AG09309 (cell line): ENCODE measurements at places on chromosomes 5 and 9.

DNA sequence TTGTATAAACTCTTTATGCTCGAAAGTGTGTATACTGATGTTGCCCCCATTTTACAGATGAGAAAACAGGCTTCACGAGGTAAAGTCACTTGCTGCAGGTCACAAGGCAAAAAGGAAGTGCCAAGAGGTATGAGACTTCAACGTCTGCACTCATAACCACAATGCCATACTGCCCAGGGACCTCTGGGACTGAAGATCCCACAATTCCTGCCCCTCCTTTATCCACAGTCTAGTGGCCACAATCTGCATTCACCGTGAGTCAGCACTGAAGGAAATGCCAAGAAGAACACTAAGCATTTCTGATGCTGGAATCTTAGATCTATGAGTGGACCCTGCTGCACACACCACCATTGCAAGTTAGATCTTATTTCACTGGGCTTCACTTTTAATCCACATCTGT, 37.3 kb downstream of the MED27 start:
- DNase-seq = peak; percentile 87

- no peak for DNase-seq
These were observed 1198.6 kb upstream of the ACO1 start for GRCh38 chr9:31185831-31186230.

GRCh38 chr5:41213340-41213739, at the start of gene C6:
C6 (minus strand) TSS chr5:41213532; CDS start chr5:41203230, 10,302 bp downstream.
- no peak for DNase-seq

DNA sequence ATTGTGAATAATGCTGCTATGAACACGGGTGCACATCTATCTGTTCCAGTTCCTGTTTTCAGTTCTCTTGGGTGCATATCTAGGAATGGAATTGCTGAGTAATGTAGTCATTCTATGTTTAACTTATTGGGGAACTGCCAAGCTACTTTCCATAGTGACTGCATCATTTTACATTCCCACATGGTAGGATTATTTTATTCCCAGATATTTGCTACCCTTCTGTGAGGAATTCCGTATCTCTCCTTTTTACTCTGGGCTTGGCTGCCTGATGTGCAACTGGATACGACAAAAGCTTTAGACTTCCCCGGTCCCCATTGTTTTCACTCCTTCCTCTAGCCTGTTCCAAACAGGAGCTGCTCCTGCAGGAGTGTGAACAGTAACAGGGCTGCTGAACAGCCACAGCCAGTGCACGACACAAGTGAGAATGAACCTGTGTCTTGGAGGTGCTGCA, 7.2 kb downstream of the TAS2R1 start:
- DNase-seq = peak; percentile 57

DNA sequence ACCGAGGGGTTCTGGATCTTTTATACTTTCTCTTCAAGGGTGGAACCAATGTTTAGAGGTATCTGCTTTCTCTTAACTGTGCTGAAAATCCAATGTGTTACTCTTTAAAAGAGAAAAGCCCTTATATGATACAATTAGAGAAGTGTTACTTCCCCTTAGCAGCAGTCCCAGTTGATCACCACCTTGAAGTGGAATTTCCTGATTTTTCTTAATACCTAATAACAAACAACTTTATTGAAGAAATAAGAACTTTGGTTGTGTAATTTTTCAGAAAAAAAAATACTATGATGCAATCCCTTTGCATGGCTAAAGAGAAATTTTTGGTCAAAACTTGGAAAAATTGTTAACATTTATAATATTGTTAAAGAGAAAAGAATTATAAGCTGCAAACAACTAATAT, 24.7 kb downstream of the SLC1A3 start:
- no peak for DNase-seq

DNA sequence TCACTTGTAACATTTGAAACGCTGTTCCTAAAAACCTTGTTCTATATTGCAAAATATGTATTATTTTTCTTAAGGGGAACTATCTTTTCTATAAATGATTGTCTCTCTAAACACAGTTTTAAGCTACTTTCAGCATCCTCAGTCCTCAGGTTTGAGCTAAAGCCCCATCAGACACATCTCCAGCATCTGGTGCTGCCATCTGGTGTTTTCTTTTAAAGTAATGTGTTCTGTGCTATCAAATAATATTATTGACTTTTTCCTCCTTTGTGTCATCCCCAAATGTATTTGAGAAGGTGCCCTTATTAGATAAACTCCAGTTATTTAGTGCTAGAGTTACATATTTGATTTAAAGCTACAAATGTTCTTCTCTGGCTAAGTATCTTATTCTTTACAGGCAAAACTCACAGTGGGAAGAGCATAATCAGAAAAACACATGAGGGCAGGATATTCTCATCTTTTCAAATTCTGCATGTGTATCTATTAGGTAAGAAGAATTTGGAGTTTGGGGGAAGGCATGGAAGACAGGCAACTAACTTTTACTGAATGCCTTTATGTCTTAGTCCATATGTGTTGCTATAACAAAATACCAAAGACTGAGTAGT, 27.5 kb downstream of the ZNF474 start:
- no peak for DNase-seq

- DNase-seq = peak; percentile 33
These were observed 275.9 kb downstream of the ACTL7B start for GRCh38 chr9:108579757-108580439.

GRCh38 chr5:55234121-55234700, 803 bp upstream of the CCNO start:
- no peak for DNase-seq

DNA sequence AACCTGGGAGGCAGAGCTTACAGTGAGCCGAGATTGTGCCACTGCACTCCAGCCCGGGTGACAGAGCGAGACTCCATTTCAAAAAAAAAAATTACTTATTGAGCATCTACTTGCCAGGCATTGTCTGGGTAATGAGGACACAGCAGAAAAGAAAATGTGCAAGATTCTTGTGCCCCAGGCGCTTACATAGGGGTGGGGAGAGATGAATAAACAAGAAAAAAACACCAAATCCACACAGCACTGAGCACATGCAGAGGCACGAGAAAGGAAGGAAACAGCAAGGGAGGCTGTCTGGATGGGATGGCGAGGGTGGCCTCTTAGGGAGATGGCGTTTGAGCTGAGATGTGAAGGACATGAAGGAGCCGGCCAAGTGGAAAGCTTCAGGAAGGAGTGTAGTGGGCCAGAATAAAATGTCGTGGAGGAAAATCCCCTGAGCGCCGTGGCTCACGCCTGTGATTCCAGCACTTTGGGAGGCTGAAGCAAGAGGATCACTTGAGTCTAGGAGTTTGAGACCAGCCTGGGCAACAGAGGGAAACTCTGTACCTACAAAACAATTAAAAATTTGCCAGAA, 13.9 kb downstream of the DYNC2I2 start:
- DNase-seq = no peak

GRCh38 chr5:149133795-149134777, 7.2 kb upstream of the ABLIM3 start:
- peak; percentile 50 for DNase-seq

DNA sequence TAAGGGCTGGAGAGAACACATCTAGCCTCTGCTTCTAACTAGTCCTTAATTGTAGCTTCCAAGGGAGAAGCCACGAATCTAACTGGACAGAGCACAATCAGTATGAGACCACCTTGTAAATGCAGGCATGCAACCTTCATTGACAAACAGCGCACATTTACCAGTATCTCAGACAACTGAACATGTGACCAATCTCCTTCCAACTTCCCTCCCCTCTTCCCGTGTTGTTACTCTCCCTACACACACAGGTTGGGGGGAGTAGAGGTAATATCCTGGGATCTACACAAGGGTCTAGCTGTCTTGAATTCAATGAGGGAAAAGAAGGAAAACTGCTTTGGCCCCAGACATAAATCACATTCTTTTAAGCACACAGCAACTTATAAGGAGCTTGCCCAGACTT, 77.6 kb downstream of the LIFR start:
- DNase-seq = no peak

- DNase-seq = no peak
These were observed 110.7 kb downstream of the CAAP1 start for GRCh38 chr9:26781906-26782305.

- no peak for DNase-seq
These were observed 35.8 kb downstream of the PJA2 start for GRCh38 chr5:109373932-109374331.

- DNase-seq = no peak
These were observed 192.2 kb downstream of the C9orf152 start for GRCh38 chr9:110015759-110016158.

- no peak for DNase-seq
These were observed 1485.7 kb upstream of the CDH9 start for GRCh38 chr5:28523888-28524635.

GRCh38 chr9:132015866-132016265, 63.8 kb downstream of the MED27 start:
- DNase-seq = no peak

DNA sequence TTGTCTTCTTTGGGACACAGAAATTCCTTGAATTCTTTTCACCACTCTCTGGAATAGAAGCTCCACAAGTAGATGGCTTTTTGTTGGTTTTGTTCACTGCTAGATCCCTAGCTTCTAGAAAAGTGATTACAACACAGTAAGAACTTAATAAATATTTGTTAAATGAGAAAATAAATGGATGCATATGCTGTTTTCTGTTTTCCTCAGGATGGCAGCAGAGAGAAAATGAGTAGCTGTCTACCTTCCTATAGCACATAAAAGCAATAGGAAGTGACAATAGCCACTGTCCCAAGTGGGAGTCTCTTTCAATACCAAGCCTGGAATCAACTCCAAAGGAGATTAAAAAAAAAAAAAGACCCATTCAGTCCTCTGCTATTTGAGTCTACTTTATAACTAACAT, 100.6 kb upstream of the NREP start:
- no peak for DNase-seq

DNA sequence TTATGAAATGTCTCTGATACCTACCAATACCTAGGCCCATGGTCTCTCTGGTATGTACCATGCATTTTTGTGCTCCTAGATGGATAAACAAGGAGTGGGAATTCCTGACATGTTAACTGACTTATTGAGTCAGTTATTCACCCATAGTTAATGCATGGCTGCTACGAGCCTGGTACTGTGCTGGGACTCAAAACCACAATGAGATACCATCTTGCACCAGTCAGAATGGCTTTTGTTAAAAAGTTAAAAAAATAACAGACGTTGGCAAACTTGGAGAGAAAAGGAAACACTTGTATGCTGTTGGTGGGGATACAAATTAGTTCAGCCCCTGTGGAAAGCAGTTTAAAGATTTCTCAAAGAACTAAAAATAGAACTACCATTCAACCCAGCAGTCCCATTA, 293.8 kb downstream of the OSTF1 start:
- DNase-seq = no peak

GRCh38 chr9:109274884-109275730, 45.8 kb downstream of the EPB41L4B start:
- no peak for DNase-seq

- DNase-seq = no peak
These were observed 45.5 kb downstream of the PHF2 start for GRCh38 chr9:93621922-93622321.

- no peak for DNase-seq
These were observed 29.8 kb downstream of the MED27 start for GRCh38 chr9:132049900-132050299.

GRCh38 chr5:181047921-181048320, 7.9 kb downstream of the BTNL9 start:
- DNase-seq = no peak

GRCh38 chr9:551986-552929, 289.2 kb upstream of the DMRT1 start:
- no peak for DNase-seq

DNA sequence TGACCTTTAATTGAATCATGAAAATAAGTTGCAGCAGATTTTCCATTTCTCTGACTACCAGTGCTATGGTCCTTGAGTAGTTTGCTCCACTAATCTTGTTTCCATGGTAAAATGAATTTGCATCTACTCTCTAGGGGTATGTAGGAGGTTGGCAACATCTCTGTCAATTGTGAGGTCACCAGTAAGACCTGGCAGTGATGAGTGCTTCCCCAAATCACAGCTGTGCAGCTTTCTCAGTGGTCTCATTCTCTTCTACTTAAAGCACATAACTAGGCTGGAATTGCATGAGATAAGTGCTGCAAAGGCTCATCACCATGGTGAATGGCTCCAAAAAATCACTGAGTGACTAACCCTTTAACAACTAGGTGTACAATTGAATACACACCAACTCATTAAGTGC, 36.3 kb downstream of the ADAMTS19 start:
- no peak for DNase-seq

DNA sequence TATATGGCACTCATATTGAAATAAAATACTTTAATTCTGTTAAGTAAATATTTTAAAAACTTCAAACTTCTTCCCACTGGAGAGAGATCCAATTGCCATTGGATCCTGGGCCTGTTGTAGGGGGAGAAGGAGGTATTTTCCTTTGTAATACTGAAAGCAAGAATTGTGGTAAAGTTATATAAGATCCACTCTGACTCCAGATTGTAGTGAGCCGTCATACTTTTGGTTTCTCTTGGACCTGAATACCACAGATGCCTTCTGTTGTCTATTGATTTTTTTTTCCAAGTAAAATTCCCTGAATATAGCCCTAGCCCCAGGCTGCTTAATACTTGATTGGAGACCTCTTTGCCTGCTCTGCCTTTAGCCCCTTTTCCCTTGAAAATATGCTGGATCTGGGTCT, 86.9 kb downstream of the ATG10 start:
- DNase-seq = no peak

- DNase-seq = no peak
These were observed 31.7 kb downstream of the GSN start for GRCh38 chr9:121299467-121300282.

DNA sequence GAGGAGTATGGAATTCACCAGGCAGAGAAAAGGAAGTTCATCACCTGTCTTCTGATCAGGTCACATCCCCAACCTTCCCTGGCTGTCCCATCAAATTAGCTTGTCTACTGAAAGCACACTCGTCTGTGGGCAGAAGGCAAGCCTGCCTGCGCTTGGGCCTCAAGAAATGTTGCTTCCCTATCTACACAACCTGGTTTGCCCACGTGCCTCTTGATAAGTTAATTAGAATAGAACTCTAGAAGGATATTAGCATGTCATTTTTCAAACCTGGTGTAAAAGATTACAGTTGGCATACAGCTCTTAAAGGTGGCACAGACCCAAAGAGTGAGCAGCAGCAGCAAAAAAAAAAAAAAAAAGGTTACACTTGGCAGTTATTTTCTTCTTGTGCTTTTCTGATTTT, 5.1 kb downstream of the TTC23L start:
- no peak for DNase-seq

- no peak for DNase-seq
These were observed 17.0 kb upstream of the SELENOP start for GRCh38 chr5:42828671-42829070.

DNA sequence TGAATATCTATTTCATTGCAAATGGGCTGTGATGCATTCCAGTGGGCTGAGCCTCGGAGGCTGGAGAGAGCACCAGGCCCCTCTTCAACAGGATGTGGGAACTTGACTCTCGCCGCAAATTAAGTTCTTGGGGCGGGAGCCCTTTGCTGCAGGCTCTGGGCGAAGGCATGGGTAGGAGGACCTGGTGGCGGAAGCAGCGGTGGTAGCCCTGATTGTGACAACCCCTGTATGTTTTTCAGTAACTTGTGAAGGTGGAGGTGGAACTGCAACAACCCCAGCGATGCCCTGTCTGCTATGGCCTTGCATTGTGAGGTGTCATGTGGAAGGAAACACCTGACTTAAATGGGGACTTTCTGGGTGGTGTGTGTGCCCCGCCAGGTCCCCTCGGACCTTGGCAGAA, 9.4 kb downstream of the FYB1 start:
- no peak for DNase-seq
